ENCODE measurements at places on chromosomes 3 and 15.

DNA sequence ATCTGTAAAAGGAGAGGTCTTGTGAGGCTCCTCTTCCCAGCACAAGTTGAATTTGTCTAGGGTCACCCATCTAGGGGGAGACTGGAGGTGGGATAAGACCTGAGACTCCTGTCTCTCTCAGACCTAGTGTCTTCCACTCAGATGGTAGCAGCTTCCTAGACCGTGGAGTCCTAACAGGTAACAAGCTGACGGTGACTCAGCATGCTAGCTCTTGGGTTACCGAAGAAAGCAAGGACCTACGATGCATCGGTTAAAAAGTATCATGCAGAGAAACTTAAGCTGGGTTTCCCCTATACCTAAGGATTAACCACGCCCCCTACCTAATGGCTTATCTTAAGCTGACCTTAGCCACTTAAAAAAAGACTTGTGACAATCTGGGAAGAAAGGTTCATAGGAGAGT lies 7.6 kb downstream of the LRRN1 start:
- DNase-seq, result no peak

DNA sequence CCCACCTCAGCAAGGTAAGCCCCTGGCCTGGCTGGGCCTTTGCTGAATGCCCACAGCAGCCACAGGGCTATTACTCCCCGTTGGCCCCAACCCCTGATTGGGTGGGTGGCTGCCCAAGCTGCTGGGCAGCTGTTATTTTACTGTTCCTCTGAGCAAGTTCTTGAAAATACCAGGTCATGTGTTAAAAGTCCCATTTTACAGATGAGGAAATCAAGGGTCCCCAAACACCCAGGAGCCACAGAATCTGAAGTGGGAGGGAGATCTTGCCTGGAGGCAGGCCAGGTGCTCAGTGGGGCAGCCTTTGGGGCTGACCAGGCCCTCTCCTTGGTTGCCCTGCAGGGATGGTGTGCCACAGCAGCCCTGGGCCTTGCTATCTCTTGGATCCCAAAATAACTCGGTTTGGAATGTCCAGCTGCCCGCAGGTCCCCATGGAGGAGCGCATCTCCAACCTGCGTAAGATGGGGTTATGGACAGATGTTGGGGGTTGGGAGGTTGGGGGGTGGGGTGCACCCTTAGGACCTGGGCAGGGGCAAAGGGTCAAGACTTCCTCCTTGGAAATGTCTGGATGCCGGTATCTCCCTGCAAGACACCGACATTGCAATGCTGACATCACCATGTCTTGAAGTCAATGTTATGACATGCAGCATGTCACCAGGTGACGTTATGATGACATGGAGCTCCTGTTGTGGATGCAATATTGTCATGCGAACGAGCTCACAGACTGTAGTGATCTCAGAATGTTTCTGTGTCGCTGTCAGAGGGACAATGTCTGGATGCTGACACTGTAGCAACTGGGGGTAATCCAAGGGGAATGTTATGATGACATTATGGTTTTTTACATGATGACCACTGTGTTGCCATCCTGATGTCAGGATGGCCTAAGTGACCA lies 13.3 kb upstream of the CSPG4 start:
- no peak for DNase-seq

DNA sequence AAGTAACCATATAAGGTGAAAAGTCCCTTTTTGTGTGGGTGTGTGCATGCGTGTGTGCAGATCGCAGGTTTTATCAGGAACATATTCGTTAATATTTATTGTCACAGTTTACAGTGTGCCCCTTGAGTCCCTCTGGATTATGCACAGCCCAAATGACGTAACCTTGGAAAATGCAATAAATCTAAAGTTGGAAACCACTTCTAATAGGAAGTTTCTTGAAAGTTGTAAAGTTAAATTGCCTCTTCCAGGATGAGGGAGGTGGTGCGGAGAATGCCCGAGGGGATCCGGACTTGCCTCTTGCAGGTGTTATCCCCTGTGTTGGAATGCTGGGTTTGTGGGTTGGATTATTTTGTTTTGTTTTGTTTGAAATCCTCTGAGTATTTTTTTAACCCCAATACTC lies 143.3 kb downstream of the CMSS1 start:
- DNase-seq, result no peak

DNA sequence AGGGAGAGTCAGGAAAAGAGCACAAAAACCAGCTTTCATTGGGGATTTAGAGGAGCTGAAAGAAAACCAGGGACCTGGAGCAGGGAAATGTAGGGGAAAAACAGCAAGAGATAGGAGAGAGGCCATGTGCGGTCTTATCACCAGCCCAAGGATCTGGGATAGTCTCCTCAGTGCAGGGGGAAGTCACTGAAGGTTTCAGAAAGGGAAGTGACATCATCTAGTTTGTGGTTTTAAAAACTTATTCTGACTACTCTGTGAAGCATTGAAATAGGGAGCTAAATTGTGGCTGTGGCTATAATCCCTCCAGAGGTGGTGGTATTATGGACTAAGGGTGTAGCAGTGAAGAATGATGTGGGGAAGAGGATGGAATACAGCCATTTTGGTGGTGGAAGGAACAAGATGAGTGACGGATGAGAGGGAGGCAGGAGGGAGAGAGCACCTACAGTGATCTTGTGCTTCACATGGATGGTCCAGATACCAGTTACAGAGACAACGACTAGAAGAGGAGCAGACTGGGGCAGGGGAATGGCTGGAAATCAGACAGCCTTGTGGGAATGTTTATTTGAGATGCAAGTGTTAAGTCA lies 72.7 kb downstream of the HMG20A start:
- DNase-seq, result peak; percentile 80

- no peak for DNase-seq
These were observed 11.1 kb downstream of the RIOX2 start for GRCh38 chr3:97960993-97961766.

GRCh38 chr3:3053974-3054373 lies 56.2 kb downstream of the IL5RA start:
- no peak for DNase-seq

DNA sequence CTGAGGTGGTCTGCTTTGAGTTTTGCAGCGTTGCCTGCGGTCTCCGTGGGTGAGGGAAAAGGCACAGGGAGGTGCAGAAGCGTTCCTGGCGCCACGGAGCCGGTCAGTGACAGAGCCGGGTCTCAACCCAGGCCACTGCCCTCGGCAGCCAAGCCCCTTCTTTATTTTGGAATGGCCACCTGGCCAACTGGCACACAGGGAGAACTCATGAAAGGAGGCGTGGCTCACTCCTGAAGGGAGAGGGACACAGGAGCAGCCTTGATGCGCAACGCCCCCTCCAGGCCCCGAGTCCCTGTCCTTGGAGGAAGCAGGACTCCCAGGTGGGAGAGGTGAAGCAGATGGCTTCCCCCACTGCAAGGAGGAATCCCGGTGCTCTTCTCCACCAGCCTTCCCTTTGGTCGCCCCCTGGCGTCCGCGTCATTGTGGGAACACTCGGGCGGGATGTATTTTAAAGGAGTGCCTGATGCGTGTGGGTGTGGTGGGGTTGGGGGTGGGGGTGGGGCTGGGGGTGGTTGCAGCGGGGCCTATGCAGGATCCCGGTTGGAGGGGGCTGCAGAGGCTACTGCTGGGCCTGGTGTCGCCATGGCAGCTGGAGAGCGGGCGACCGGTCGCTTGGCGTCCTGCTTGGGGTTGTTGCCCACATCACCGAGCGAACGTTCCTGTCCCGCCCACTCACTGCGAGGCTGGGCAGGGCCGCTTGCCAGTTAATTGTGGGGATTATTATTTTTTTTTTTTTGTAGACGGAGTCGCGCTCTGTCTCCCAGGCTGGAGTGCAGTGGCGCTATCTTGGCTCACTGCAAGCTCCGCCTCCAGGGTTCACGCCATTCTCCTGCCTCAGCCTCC lies 32.6 kb downstream of the APBA2 start:
- no peak for DNase-seq

DNA sequence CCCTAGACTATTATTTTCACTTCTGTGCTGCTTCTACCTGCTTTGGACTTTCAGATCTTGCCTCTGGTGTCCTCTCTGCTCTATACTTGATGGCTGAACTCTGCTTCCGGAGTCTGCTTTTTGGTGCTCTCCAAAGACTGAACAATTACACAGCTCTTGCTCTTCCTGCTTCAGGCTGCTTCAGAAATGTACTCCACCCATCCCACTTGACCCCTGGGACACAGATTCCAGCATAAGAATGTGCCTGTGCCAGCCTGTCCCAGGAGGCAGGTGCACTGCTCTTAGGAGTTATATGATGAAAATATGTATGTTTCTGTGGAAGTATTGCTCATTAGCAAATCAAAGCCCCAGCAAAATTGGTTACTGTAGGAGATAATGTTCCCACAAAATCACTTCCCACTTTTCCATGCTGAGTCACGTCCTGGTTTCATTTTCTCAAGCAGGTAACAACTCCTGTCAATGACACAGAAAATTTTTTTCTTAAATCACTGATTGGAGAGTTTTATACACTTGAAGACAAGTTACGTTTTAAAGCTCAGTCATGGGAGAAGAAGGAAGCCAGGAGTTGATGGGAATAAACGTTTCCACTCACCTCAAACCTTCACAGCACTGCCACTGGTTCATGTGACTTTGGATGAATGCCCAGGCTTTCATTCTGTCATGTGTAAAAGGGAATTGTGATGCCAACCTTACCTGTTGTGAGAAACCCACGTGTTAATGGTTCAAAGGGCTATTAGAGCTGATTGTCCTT lies 239.4 kb upstream of the ZPLD1 start:
- DNase-seq, result no peak

DNA sequence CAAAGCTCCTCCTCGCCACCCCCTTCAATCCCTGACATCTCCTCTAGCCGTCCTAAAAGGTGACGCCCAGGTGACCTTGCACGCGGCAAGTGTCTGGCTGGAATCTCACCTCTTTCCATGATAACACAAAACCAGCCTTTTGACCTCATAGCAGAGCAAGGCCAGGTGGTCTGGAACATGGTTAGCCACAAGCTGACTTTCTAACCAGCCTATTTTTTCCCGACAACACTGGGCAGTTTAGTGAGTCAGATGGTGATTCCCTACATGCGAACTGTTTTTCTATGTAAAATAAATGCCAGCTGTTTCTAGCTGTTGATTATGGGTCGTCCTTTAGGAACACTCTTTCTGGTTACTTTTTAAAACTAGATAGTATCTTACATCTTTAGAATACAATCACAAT lies 243.0 kb downstream of the CD47 start:
- DNase-seq, result no peak

- DNase-seq, result no peak
These were observed 149.2 kb upstream of the SLCO3A1 start for GRCh38 chr15:91704343-91704742.

GRCh38 chr3:183386651-183387050 lies 41.8 kb downstream of the MCF2L2 start:
- no peak for DNase-seq

DNA sequence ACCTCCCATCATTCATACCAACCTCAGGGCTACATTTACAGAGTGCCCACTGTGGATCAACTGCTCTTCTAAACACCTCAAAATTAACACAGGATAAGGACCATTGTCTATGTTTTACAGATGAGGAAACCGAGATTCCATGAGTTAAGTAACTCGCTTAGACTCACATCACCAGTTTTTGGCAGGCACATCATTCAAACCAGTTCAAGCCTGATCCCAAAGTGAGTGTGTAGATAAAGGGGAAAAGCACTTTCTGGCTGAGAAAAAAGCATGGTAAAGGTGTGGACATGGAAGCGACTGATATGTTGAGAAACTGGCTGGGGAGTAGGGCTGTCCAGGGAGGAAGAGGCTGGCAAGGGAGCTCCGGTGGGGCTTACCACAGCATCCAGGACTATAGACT lies 193.7 kb upstream of the RORA start:
- no peak for DNase-seq

DNA sequence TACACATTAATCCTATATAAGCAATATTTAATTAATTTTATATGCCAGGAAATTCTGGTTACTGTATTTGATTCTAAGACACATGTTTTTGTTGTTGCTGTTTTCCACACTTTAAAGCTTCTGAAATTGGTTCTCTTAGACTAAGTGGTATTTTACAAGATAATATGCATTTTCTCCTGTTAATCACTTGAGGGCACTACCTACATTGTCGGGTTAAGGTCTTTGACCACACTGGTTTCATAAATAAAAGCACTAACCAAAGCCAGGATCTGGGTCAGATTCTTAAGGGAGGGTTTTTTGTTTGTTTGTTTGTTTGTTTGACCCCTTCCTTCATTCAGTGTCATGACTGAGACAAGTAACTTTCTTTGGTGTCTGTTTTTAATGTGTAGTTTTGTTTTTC lies 590.2 kb downstream of the RBMS3 start:
- DNase-seq, result no peak

GRCh38 chr3:11696054-11696453 lies 52.3 kb upstream of the VGLL4 start:
- DNase-seq, result no peak

DNA sequence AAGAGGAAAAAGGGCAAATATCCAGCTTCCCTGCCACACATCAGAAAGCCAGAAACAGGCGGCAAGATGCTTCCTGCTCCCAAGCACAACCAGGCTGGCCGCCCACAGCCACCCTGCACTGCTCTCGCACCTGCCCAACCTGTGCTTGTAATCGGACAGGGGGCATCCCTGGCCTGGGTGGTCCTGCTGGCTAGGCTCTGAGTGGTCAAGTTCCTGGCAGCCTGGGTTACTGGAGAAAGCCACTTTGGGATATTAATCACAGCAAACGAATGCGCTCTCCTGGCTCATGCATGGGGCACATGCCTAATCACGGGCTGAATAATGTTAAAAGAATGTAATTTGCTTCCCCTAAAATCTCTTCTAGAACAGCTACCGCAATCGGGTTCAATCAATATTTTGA lies 442.4 kb downstream of the MCTP2 start:
- DNase-seq, result no peak

DNA sequence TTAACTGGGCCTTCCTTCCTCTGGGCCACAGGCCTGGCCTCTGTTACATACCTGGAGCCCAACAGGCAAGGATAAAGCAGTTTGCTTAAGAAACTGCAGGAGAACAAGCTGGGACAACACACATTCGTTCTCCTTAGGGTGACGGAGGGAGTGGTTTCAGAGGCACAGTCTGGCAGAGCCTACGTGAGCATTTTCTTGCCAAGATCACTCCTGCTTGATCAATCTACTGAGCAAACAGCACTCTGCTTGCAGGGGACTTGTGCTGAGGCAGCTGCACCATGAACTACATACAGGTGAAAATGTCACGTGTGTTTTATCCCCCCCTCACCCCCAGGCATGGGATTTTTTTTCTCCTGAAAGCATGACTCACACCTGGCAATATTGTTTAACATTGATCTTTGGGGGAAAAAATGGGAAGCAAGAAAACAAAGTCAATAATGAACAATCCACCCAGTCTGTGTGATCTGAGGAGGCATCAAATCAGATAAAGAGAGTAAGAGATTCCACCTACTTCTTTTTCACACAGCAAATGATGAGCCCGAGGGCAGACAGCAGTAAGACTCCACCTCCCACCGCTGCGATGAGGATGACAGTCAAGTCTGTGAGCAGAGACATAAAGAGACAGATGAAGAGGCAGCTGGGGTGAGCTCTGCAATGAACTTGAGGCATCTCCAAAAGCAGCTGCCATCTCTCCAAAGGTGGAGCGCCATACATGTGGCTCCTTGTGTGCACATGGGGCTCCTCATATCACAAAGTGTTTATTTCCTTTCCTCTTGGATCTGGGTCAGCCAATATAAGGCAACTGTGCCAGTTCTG lies 57.4 kb downstream of the CDCP1 start:
- no peak for DNase-seq

GRCh38 chr3:127171320-127171719 lies 21.6 kb upstream of the PRR23E start:
- DNase-seq, result no peak
